ENCODE measurements at places on chromosomes 6 and 20. TPM values are rescaled to one million over a fixed set of nuclear protein-coding genes. Genes with fewer than 3 reads are reported as not detected.

GRCh38 chr6:137968901-137969300, 101.8 kb downstream of the TNFAIP3 start:
- no peaks in the 10 kb centered on the region for H3K36me3 ChIP-seq
- no peak overlapping the region for H3K4me3 ChIP-seq
- peaks cover 32% of the 10 kb centered on the region for H3K4me1 ChIP-seq
- DNase-seq, result no peak
- H3K27me3 ChIP-seq, result no peaks in the 10 kb centered on the region

The LY86 gene
- 77.3 TPM for total RNA-seq

The WFDC5 gene
- total RNA-seq, result not detected

- DNase-seq, result no peak
- no peaks in the 10 kb centered on the region for H3K36me3 ChIP-seq
- H3K27me3 ChIP-seq, result peaks cover 3% of the 10 kb centered on the region
Observed at GRCh38 chr6:7566107-7566506, 23.9 kb upstream of the SNRNP48 start.

DNA sequence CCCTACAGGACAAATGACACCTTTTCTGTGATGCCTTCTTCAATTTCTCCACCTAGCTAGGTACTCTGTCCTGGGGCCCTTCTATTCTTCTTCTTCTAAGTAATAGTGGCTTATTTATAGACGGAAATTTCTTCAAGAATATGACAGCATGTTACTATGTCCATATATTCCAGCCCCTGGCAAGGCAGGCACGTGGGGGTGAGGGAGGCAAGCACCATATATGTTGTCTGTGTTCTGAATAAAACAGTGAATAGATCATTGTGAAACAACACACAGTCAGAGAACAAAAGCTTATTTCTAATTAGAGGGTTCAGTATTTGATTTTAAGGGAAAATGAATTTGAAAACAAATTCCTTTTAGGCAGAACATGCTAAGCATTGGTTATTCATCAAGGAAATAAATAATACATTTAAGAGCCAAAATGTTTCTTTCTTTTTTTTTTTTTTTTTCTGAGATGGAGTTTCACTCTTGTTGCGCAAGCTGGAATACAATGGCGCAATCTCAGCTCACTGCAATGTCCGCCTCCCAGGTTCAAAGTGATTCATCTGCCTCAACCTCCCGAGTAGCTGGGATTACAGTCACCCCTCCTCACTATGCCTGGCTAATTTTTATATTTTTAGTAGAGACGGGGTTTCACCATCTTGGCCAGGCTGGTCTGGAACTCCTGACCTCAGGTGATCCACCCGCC, 6.2 kb downstream of the HEBP2 start:
- peaks cover 6% of the 10 kb centered on the region for H3K4me1 ChIP-seq
- H3K27me3 ChIP-seq, result no peaks in the 10 kb centered on the region
- H3K4me3 ChIP-seq, result no peak overlapping the region
- H3K27ac ChIP-seq, result no peak overlapping the region

The CTCFL gene
- 0.10 TPM for total RNA-seq

The HAO1 gene
- not detected for total RNA-seq

The PKIG gene
- 58.4 TPM for total RNA-seq

GRCh38 chr20:54849741-54850140, 374.3 kb downstream of the DOK5 start:
- H3K4me3 ChIP-seq, result no peak overlapping the region
- H3K27ac ChIP-seq, result no peak overlapping the region
- no peaks in the 10 kb centered on the region for H3K4me1 ChIP-seq
- no peaks in the 10 kb centered on the region for H3K36me3 ChIP-seq
- no peak for DNase-seq
- no peaks in the 10 kb centered on the region for H3K27me3 ChIP-seq

Data from GM12878 (cell line).